Foreskin fibroblast (primary cell): ENCODE measurements at places on chromosomes 16 and 17.

DNA sequence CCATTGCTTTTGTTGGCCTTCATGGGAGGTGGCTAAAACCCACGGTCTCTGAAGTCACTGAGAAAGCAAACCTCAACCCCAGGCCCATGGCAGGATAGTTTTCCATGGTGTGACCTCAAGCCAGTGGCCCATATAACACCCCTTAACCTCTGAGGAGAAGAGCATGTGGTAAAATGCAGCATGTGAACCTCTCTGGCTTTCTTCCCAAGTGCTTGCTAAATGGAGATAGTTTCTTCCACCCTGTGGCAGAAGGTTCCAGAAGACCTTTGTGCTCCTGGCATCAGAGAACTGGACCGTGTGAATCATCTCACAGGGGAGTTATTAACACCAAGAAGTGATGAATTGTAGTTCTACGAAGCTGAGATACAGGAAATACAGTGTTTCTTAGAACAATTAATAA is 47.3 kb downstream of the MYOCD start:
- DNase-seq: no peak

DNA sequence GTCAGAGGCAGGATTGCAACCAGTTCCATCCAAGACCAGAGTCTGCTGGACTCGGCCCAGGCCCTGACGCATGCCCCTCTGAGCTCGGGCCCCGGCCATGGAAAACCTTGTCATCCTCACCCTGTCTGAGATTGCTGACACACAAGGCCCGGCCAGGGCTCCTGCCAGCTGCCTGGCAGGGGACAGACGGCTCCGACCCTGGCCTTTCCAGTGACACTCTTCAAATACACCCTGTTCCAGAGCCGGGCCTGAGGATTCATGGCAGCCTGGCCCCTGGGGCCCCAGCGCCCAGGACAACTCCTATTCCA is 3.2 kb upstream of the PABPN1L start:
- DNase-seq: no peak

- no peak for DNase-seq
These were observed 580 bp downstream of the MT1X start for GRCh38 chr16:56682703-56683397.

DNA sequence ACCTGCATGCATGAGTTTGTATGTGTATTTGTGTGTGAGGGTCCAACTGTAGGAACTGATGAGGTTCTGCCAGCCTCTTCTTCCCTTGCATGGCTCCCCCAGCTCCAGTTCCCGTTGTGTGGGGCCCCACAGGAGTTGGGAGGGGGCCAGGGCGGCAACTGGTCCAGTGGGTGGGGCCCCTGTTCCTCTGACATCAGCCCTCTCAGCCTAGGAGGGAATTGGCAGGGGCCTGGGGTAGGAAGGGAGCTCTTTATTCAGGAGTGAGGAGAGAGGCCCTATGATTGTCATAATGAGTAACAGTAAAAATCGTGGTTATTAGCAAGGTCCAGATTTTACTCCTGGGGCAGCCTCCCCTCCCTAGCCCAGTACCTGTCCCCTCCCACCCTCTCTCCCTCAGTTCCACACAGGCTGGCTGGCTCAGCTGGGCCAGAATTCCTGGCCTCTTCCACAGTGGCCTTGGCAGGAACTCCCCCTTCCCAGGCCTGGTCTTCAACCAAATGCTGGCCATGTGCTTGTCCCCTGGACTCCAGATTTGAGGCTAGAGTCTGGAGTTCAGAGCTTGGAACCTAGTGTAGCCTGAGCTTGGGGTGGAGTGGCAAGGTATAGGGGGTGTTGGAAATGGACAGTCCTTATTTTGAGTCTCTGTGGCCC is 18.9 kb downstream of the RARA start:
- DNase-seq: no peak

DNA sequence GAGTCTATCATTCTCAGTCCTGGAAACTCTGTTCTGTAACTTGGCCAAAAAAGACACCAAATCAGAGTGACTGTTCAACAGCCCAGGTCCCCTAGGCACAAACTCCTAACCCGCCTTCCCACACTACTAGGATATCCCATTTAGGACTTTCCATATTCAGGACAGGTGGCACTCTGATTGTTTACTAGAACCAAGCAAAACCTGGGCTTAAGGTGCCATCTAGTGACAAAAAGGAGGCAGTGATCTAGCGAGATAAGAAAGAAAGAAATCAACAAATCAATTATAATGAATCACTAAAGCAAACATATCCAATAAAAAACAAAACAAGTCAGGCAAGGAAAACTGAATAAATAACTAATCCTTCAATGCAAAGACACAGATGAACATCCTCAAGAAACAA is 203.9 kb downstream of the CEP112 start:
- peak; percentile 65 for DNase-seq

GRCh38 chr16:68380676-68381362 is 67.5 kb downstream of the SMPD3 start:
- DNase-seq: no peak

GRCh38 chr16:62363501-62363900 is 327.3 kb upstream of the CDH8 start:
- no peak for DNase-seq

DNA sequence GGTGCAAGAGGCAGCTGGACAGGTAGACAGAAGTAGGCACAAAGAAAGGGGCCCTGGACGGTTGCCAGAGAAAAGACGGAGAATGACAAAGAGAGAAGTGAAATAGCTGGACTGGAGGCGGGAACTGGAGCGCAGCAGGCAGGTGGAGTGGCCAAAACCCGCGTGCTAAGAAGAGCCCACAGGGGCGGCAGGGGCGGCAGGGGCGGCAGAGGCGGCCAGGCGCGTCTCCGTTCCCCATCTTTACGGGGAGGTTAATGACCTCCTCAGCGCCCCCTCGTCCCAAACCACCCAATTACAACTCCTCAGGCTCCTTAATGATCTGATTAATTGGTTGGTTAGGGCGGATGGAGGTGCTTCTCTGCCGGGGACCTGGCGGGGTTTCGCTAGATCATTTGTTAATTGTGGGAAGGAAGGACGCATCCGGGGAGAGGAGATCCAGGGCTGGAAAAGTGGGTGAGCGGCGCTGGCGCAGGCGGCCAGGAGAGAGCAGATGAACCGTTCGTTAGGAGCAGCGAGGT is 15.4 kb upstream of the HOXB9 start:
- DNase-seq: no peak

GRCh38 chr17:36511216-36511615 is 23.5 kb downstream of the MYO19 start:
- DNase-seq: no peak

GRCh38 chr16:24943471-24943870 is 71.7 kb downstream of the ARHGAP17 start:
- no peak for DNase-seq

DNA sequence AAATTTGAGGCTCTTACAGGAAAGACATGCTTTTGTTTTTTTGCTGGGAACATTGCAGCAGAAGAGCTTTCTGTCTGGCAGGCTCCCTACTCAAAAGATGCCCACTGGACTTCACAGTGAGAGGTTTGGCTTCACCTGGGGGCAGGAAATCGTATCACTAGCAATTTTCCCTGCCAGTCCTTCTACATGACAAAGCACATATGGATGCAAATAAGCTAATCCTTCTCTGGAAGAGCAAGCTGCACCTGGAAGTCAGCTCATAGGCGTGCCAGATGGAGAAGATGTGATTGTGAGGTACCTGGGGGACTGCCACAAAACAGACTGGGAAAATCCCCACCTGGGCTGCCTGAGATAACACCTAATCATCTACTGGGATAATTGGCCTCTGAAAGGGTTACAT is 195.0 kb upstream of the CPHXL start:
- DNase-seq: no peak

DNA sequence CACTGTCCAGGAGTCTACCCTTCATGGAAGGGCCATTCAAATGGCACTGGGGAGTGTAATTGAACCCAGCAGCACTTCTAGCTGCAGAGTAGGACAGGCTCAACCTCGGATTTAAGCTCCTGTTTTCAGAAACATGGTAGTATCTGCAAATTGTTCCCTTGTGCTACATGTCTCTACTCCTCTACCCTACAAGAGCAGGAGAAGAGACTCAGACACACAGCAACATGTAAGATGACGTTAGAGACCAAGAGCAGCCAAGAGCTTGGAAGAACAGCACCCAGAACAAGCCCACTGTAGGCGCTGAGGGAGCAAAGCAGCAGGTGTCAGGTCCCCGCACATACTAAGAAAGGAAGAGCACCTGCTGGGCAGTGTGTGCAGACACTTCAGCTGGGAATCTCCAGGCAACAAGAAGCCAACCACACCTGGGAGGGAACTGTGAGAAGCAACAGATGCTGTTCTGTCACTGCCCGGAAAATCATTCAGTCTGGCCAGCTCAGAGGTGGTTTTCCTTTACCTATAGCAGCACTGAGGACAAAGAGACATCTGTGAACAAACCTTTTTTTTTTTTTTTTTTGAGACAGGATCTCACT is 35.6 kb upstream of the MNT start:
- no peak for DNase-seq

DNA sequence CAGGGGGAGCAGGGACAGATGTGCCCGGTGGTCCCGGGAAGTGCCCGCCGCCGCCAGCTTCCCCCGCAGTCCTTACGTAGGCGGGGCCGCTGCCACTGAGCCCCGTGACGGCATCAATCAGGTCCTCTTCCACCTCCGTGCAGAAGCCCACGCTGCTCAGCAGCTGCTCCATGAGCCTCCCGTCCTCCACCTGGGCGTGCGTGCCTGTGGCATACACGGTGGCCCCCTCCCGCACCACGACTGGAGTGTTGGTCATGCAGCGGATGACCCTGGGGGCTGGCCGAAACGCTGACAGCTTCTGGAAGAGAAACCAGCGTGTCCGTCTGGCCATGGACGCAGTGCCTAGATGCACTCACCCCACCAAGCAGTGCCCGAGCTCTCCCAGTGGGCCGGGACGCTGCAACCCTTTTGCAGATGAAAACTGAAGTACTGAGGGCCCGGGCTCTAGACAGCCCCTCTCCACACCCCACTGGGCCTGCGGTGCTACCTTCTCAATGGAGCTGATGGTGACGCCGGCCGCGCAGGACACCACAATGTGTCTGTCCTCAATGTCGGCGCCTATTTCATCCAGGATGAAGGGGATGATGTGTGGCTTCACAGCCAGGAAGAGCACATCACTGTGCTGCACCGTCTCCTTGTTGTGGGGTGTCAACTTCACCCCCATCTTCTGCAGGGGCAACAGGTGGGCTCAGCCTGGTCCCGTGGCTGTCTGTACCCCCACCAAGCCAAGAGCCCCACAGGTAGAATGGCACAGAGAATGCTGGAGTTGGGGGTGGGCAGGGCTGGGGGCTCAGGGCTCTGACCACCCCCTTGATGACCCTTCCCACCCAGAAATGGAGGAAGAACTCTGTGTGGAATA is 2.0 kb downstream of the PYCR1 start:
- DNase-seq: no peak

- peak; percentile 48 for DNase-seq
These were observed 2.2 kb upstream of the ATP6V0A1 start for GRCh38 chr17:42456223-42457106.

DNA sequence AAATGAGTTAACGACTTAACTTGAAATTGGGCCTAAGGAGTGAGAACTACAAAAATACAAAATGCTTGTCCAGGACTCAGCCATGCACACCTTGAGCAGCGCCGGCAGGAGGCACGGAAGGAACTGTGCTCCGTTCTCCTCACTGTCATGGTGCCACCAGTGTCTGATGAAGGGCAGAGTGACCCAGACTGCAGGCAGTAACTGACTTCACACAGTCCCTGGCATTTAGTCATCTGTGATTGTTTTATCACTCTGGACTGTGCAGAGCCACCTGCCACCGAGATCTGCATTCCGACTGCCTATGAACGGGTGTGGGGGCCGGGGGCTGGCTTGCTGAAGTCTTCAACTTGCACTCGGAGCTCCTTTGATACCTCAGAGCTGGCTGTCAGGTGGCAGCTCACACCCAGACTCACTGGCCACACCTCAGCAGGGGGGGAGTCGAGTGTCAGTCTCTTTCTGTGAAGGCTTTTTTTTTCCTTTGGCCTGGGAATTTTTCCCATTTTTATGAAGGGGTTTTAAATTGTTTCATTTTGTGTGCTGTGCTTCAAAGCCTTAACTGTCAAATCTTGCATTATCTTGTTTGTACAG is 20.2 kb upstream of the ENDOV start:
- no peak for DNase-seq

DNA sequence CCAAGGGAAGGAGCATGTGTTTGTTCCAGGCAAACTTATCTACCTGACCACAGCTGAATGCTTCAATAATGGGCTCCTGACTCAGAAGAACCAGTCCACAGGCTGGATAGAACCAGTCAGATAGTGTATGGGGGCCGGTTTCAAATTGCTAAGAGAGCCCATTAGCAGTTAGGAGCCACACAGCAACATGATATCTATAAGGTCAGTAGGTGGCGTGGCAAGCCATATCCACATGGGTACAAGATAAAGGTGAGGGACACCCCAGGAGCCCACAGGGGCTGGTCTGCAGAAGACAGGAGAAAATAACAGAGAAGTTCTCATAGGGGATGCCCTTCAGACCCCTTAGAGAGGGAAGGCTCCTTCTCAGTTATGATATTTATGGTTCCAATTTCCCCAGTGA is 31.6 kb upstream of the CDRT15 start:
- peak; percentile 7 for DNase-seq

DNA sequence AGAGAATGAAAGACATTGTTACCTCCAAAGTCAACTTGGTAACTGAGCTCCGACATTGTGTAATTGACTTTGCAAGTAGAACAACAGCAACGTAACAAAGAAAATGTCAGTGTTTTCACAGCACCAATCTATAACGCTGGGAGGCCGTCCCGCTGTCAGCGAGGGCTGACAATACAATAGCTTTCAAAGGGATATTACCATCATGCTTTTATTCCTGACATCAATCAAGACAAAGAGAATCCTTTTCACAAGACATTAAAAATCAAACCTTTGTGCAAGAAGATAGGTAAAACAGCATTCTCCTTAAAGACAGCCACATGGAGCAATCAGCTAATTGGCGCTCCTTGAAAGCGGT is 6.2 kb downstream of the ZNF423 start:
- no peak for DNase-seq

DNA sequence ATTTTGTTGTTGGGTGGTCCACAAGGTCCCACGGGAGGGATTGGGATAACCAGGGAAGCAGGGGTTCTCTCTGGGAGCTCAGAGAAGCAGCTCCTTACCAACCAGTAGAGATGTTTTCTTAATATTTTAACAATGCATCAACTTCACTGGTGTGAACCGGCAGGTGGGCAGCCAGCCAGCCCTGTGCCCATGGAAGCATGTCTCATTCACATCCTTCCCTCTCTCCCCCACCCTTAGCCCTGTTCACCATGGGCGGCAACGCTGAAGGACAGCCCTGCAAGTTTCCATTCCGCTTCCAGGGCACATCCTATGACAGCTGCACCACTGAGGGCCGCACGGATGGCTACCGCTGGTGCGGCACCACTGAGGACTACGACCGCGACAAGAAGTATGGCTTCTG is 9.3 kb downstream of the MMP2 start:
- no peak for DNase-seq
